ENCODE measurements at places on chromosomes 5 and 9. TPM values are rescaled to one million over a fixed set of nuclear protein-coding genes. Genes with fewer than 3 reads are reported as not detected.

ACTBL2 gene
- not detected for total RNA-seq

IFNA13 gene
- not detected for total RNA-seq

PCDHGA12 gene
- total RNA-seq: 16.2 TPM

RUSC2 gene
- total RNA-seq: 89.8 TPM

CDH9 gene
- not detected for total RNA-seq

EGR1 gene
- total RNA-seq: 98.3 TPM

IFNB1 gene
- not detected for total RNA-seq

PCDHGA4 gene
- total RNA-seq: 11.4 TPM

WDR38 gene
- total RNA-seq: not detected

DNA sequence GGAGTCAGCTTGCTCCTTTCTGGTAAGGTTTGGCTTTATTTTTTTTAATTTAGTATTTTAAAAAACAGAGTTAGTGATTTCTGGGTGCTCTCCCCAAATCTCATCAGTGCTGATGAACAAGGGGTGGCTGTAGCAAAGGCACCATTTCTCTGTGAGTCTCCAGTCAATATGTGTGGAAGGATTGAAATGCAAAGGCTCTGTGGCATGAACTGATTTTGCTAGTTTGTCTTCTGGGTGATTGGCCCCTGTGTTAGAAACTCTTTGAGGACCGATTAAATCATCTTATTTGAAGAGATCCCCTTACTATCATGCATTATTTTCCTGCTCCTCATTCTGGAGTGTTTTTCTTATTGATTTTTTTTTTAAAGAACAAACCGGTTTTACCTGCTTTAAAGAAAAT lies 596 bp downstream of the TEK start:
- H3K27me3 ChIP-seq: no peaks in the 10 kb centered on the region
- DNase-seq: no peak
- H3K4me3 ChIP-seq: peak overlapping the region; percentile 11
- no peaks in the 10 kb centered on the region for H3K4me1 ChIP-seq

GRCh38 chr9:132908635-132909034 lies 29.9 kb downstream of the SPACA9 start:
- H3K27ac ChIP-seq: no peak overlapping the region
- no peak for DNase-seq
- peaks cover 43% of the 10 kb centered on the region for H3K36me3 ChIP-seq
- H3K4me3 ChIP-seq: no peak overlapping the region

GRCh38 chr9:8571643-8572042 lies 772.1 kb upstream of the DMAC1 start:
- H3K27ac ChIP-seq: no peak overlapping the region
- H3K4me3 ChIP-seq: no peak overlapping the region
- DNase-seq: no peak
- peaks cover 14% of the 10 kb centered on the region for H3K4me1 ChIP-seq
- H3K27me3 ChIP-seq: no peaks in the 10 kb centered on the region

DNA sequence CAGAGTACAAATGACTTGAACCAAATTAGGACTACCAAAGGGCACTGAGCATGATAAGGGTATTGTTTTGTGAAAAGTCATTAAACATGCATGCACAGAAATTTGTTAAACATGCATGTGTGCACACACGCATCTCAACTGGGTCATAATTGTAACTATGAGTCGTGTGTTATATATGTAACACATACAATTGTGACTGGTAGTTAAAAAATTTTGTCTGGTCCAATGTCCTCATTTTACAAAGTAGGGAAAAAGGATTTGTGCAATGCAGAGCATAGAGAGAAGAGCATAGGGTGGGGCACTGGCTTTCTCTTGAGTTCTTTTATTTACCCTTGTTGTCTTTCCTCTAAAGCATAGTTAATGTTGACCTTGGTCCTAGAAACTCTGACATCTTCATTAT lies 19.3 kb upstream of the IGFBPL1 start:
- H3K36me3 ChIP-seq: no peaks in the 10 kb centered on the region
- no peak overlapping the region for H3K4me3 ChIP-seq
- no peak overlapping the region for H3K27ac ChIP-seq
- DNase-seq: no peak
- H3K27me3 ChIP-seq: no peaks in the 10 kb centered on the region

- H3K27ac ChIP-seq: no peak overlapping the region
- H3K27me3 ChIP-seq: no peaks in the 10 kb centered on the region
- H3K4me3 ChIP-seq: peak overlapping the region; percentile 29
These were observed 237.5 kb downstream of the AP3B1 start for GRCh38 chr5:78056901-78057514.

GRCh38 chr9:81231011-81231410 lies 458.3 kb downstream of the TLE1 start:
- H3K4me1 ChIP-seq: no peaks in the 10 kb centered on the region
- no peak overlapping the region for H3K4me3 ChIP-seq
- no peaks in the 10 kb centered on the region for H3K36me3 ChIP-seq
- no peak for DNase-seq
- no peaks in the 10 kb centered on the region for H3K27me3 ChIP-seq

DNA sequence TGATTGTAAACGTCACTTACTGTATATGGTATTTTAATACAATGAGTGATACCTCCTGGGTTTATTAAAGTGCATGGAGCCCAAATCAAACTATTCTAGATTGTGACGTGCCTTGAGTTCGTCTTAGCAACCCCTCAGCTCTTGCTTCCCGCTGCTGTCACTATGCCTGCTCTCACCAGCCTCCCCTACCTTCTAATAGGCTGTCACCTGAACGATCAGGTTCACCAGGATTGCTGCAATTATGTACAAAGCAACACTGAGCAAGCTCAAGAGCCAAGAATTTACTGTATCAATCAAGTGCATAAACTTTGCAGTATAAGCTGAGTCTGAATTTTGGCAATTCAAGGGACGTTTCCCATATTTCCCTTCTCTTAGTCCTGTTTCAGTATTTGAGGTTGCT lies 3.0 kb downstream of the LECT2 start:
- DNase-seq: no peak
- H3K4me1 ChIP-seq: no peaks in the 10 kb centered on the region
- no peak overlapping the region for H3K4me3 ChIP-seq

DNA sequence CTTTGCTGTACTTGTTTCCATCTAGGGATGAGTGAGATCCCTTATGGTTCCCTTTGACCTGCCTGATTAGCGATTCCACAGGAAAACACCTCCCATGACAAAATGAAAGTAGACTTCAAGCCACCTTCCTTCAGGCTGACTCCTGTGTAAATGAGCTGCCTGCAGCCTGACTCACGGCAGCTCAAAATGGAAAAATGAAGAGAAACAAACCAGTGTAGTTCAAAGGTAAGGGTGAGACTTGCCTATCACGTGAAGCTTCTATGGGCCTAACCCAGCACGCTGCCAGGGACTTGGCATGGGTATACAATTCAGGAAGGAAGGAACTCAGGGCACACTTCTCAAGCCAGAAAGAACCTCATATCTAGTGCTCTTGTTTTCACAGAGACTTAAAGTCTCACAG lies 110.1 kb upstream of the LRRTM2 start:
- no peak for DNase-seq
- H3K36me3 ChIP-seq: no peaks in the 10 kb centered on the region
- H3K4me1 ChIP-seq: peaks cover 39% of the 10 kb centered on the region
- H3K4me3 ChIP-seq: peak overlapping the region; percentile 29
- peak overlapping the region; percentile 59 for H3K27ac ChIP-seq

DNA sequence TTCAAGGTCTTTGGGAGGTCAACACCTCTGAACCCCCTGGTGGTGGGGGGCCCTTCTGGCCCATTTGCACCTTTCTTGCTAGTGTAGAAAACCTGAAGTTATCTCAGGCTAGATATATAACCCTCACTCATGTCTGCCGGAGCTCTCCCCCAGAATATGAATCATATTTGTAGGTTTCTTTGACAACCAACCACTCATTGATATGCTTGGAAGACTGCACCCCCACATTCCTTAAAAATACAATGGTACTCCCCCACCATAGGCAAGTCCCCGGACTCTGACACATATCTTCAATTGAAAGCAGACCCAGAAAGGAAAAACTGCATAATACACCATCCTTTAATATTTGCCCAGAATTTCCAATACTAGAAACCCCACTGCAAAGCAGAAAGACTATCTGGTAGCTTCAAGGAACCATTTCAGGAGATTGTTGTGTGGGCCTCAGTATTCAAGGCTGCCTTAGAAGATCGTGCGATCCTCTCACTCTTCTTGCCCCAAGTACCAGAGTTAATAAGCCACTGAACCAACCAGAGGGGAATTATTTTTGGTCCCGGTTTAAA lies 978 bp upstream of the UBE2B start:
- DNase-seq: no peak
- H3K27me3 ChIP-seq: no peaks in the 10 kb centered on the region
- no peaks in the 10 kb centered on the region for H3K36me3 ChIP-seq
- H3K4me1 ChIP-seq: peaks cover 40% of the 10 kb centered on the region
- peak overlapping the region; percentile 98 for H3K27ac ChIP-seq

DNA sequence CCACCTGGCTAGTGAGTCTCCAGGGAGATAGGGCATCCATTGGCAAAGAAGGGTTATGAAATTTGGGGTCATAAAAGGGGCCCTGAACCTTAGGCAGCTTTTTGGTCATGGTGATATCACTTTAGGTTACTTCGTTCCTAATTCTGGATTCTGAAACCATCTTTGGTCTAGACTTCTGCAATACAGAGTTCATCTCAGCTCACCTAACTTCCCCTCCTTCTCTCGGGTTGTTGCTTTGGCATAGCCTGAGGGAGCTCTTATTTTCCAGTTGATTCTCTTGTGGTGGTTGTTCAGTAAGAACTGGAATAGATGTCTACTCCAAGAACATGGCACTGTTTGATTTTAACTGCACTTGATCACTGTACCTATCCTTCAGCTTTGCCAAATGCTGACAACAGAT lies 148.9 kb upstream of the RUSC2 start:
- H3K27ac ChIP-seq: peak overlapping the region; percentile 73
- no peak for DNase-seq
- peak overlapping the region; percentile 60 for H3K4me3 ChIP-seq
- H3K27me3 ChIP-seq: no peaks in the 10 kb centered on the region
- H3K36me3 ChIP-seq: no peaks in the 10 kb centered on the region

GRCh38 chr5:6188344-6188743 lies 190.0 kb downstream of the MED10 start:
- H3K36me3 ChIP-seq: no peaks in the 10 kb centered on the region
- no peak overlapping the region for H3K27ac ChIP-seq
- DNase-seq: no peak
- H3K4me3 ChIP-seq: no peak overlapping the region

GRCh38 chr5:129541648-129542251 lies 81.7 kb downstream of the ADAMTS19 start:
- H3K27ac ChIP-seq: no peak overlapping the region
- H3K27me3 ChIP-seq: no peaks in the 10 kb centered on the region
- no peak for DNase-seq
- no peaks in the 10 kb centered on the region for H3K4me1 ChIP-seq
- H3K36me3 ChIP-seq: no peaks in the 10 kb centered on the region
- no peak overlapping the region for H3K4me3 ChIP-seq

DNA sequence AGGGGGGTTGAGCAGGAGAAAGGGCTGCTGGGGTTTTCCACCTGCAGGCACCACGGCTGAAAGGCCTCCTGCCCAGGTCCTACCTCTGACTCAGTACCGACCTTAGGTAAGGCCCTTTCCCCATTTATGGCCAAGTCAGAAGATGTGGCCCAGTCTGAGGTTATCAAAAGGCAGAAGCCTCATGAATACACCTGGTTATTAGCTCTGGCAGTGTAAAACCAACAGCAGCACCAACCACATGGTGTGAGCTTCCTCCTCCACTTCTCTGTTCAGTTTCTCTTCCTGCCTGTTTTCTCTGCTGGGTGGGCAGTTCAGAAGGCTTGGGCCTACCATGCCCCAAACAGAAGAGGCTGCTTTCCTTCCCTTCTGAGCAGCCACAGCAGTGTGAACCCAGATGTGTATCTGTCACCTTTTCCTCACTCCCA lies 86.9 kb downstream of the UGCG start:
- DNase-seq: no peak
- H3K4me1 ChIP-seq: no peaks in the 10 kb centered on the region
- H3K27me3 ChIP-seq: no peaks in the 10 kb centered on the region

DNA sequence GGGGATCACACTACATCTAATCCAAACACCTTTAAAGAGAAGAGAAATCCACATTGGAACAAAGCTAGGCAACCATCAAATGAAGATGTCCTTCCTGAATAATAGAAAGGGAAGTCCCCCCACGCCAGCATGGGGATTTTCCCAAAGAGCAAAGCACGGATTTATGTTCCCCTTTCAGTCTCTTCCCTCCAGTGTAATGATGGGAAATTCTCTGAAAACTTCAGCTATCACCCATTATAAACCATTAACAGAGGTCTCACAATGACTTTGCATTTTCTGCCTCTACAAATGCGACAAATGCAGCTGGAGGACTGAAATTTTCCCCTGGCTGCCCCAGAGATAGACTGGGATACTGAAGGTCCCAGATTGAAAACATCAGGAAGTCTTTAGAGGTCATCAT lies 368.7 kb downstream of the EFNA5 start:
- no peak overlapping the region for H3K4me3 ChIP-seq
- H3K27me3 ChIP-seq: no peaks in the 10 kb centered on the region
- DNase-seq: no peak
- H3K4me1 ChIP-seq: peaks cover 9% of the 10 kb centered on the region
- H3K27ac ChIP-seq: no peak overlapping the region

GRCh38 chr5:28896949-28897348 lies 1858.6 kb upstream of the CDH9 start:
- no peaks in the 10 kb centered on the region for H3K36me3 ChIP-seq
- H3K27me3 ChIP-seq: no peaks in the 10 kb centered on the region
- no peak for DNase-seq
